ENCODE measurements at places on chromosomes 13 and 19. TPM values are rescaled to one million over a fixed set of nuclear protein-coding genes. Genes with fewer than 3 reads are reported as not detected.

Gene IGFL4
- total RNA-seq, result 0.14 TPM

Gene PHF11
- 23.0 TPM for total RNA-seq

Gene SIGLECL1
- not detected for total RNA-seq

Gene URI1
- total RNA-seq, result 48.5 TPM

Gene IGSF23
- total RNA-seq, result not detected

Gene LCP1
- 43.2 TPM for total RNA-seq

Gene ZSWIM9
- 3.0 TPM for total RNA-seq

Gene ZNF763
- total RNA-seq, result 0.57 TPM

Gene GIPC3
- under 0.01 TPM for total RNA-seq

Gene IQCN
- total RNA-seq, result 0.57 TPM

Gene A1BG
- 8.8 TPM for total RNA-seq

Gene SLC6A16
- under 0.01 TPM for total RNA-seq

Gene VAV1
- not detected for total RNA-seq

Gene TEX101
- total RNA-seq, result not detected

Gene TYROBP
- total RNA-seq, result not detected

Gene TMPRSS9
- total RNA-seq, result not detected

Gene TMEM145
- total RNA-seq, result not detected

Gene GJB6
- not detected for total RNA-seq

Gene BRCA2
- total RNA-seq, result 17.0 TPM

Gene NCR1
- total RNA-seq, result not detected

Gene SHC2
- total RNA-seq, result 3.5 TPM

Gene CD33
- total RNA-seq, result not detected

Gene ZNF430
- 3.1 TPM for total RNA-seq

Gene TNPO2
- 45.1 TPM for total RNA-seq

Gene ZGLP1
- 0.72 TPM for total RNA-seq

Gene TLE6
- total RNA-seq, result not detected

Gene HCST
- 0.86 TPM for total RNA-seq

Gene C19orf38
- not detected for total RNA-seq

Gene ZNF728
- not detected for total RNA-seq

Gene CGB3
- not detected for total RNA-seq

Gene BEST2
- not detected for total RNA-seq
